ENCODE measurements at places on chromosomes 11 and 22.

GRCh38 chr11:75090671-75091177 lies 6.0 kb downstream of the OR2AT4 start:
- DNase-seq, result no peak

DNA sequence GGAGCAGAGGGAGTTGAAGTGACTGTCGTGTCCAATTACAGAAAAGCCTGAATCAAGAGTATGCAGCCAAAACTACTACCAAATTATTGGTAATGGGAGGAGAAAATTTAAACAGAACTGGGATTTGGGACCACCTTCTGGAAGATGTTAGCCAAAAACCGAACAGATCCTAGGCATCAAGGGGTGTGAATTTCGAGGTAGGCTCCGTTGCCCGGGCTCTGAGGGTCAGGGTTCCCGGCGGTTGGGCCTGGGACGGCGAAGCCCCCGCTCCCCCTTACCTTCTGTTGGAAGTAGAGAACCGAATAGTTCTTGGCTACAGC lies 313 bp downstream of the PRCP start:
- DNase-seq, result no peak

DNA sequence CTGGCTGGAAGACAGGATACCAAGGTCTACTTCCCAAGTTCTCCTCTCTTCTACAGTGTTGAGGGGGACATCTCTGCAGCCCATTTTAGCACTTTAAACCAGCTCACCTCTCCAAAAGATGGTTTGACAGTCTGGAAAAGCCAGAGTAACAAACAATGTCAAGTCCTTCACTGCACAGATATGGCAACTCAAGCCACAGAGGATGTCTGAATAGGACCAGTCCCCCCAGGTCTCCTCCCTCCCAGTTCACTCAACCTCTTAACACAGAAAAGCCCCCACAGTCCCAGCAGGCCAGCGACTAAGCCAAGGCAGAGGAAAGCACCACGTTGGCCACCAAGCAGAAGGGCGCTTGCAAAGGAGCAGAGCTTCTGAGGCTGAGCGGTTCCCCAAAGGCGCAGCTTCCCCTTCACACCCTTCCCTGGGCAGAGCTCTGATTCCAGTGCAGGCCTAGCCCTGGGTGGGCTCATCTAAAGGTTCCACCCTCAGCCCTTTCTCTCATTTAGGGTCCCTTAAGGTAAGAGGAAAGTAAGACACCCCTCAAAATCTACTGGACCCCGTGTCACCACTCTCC lies 62.7 kb downstream of the PAK1 start:
- DNase-seq, result peak; percentile 51

DNA sequence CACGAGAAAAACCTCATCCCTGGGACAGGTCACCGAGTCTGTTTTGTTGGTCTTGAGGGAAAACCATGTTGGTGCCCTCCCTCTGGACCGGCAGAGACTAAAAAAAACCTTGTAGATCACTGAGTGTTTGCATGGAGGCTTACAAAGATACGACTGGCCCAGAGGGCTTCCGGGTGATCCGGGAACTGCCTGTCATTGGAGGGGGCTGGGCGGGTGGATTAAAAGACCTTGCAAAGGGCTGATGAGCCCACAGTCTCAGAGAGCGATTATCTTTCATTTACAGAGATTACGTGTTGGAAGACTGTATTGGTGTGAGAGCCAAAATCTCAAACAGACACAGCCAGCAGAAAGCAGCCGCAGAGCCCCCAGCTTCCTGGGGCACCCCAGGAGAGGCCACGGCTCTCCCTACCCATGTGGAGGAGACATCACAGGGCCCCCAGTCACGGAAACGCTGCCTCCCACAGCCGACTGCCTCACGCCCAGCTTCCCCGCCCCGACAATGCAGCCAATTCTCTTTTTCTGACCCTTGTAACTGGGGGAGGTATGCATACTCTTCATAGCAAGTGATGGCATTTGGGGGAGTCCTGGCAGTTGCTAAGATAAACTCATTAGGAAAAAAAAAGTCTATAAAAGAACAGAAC lies 426.4 kb downstream of the CTTN start:
- DNase-seq, result no peak

GRCh38 chr22:30457981-30458380 lies 13.8 kb downstream of the SEC14L3 start:
- DNase-seq, result no peak
